Kasumi-1 (cell line): ENCODE measurements at places on chromosomes 16 and 17.

DNA sequence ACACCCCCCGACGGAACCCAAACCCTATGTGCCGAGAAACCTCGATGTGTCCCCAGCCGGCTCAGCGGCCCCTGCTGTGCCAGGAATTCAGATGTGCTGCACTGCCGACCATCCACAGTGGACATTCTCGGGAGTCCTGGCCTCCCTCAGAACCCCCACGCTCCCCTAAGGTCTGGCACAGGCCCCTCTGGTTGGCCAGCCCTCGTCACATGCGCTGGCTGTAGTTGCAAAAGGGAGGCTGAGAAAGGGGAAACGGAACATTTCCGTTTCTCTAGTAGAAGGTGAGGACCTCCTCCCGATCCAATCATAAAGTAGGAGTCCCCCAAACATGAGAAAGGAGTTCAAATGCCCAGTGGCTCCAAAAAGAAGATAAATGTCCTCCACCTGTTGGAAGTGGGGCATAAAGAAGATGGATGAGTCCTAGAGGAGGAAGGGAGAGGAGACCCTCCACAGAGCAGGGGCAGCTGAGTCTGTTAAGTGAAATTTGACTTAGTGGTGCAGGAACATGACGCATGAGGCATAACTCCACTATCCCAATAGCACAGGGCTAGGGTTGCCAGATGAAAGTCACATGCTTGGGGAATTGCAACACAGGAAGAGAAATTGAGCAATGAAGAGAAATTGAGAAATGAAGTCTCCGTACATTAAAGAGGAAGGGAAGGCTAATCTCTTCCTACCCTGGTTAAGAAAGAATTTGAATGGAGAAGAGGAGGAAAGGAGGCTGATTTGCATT lies 49.3 kb upstream of the WSB1 start:
- DNase-seq: peak; percentile 95

DNA sequence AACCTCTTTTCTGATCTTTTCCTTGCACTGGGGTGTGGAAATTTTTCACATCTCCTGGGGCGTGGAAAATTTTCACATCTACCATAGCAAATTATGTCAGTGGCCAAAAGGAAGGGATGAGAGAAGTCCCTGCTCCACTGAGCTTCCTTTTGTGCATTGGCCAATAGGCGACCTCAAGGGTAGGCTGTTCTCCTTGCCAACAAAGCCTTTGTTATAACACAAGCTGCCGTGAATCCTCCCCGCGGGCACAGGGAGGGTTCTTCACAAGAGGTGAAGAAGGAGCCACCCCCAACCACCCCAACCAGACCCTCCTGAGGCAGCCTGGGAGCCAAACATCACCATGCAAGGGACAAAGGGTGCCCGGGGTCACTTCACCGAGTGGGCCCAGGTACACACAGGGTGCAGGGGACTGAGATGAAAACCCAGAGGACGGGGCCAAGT lies 6.5 kb downstream of the SLC5A11 start:
- no peak for DNase-seq

DNA sequence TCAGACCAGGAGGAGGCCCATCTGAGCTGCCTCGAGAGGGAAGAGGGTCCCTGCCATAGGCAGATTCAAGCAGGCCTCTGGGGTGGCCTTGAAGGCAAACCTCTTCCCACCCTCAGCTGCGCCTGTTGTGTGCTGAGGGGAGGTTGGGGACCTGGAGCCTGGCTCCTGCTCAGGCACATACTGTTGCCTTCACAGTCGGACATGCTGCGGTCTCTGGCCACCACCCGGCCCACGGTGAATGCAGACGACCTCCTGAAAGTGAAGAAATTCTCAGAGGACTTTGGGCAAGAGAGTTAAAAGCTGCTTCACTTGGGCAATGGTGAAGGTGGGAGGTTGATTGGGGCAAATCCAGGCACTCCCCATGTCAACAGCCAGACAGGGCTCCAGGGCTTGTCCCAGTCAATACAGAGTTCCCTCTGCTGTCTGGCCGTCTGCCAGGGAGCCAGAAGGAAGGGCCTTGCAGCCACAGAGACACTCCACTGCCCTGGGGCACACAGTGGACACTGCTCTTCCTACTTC lies 6.3 kb downstream of the PDF start:
- no peak for DNase-seq

GRCh38 chr16:84851192-84852127 lies 31.7 kb downstream of the CRISPLD2 start:
- DNase-seq: no peak

DNA sequence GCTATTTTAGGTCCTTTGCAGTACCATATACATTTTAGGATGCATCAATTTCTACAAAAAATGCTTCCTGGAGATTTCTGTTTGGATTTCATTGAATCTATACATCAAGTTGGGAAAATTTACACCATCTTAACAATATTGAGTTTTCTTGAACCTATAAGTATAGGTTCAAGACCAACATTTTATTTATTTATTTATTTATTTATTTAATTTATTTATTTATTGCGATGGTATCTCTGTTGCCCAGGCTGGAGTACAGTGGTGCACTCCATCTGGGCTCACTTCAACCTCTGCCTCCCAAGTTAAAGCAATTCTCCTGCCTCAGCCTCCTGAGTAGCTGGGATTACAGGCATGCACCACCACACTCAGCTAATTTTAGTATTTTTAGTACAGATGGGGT lies 125.0 kb upstream of the HS3ST2 start:
- no peak for DNase-seq

- no peak for DNase-seq
Measured at GRCh38 chr16:20897253-20897897, 2.8 kb downstream of the DCUN1D3 start.

- no peak for DNase-seq
Measured at GRCh38 chr17:14113137-14113536, 43.8 kb downstream of the COX10 start.
